ENCODE measurements at places on chromosomes 1 and 21. TPM values are rescaled to one million over a fixed set of nuclear protein-coding genes. Genes with fewer than 3 reads are reported as not detected.

Gene UBL4B
- total RNA-seq: not detected

Gene C1orf185
- not detected for total RNA-seq

Gene SAMD11
- 50.5 TPM for total RNA-seq

DNA sequence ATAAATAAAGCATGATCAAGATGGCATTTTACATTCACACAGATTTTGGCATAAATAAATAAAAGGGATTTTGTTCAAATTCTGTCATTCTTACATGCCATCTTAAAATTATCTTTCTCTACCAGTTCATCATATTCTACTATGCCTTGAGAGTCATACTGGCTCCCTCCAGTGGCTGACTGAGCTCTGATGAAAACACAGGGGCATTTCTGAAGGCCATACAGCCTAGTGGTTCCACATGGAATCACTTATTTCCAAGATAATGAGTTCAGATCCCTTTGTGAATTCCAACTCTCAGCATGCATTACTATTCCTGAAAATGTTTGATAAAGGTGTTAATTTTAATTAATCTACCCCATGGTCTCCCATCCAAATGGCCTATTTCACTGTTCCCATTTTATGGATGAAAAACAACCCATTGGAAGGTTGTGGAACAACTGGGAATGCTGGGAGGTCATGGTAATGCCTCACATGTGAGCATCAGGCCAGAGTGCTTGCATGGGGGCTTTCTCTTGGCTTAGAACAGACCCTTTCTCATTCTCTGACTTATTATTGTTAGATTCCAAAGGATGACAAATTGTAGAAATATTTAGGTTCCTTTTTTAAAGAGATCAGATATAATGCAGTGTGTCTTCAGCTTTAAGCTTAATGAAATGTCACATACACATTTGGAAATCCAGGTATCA lies 622.4 kb upstream of the PKN2 start:
- no peak for DNase-seq

DNA sequence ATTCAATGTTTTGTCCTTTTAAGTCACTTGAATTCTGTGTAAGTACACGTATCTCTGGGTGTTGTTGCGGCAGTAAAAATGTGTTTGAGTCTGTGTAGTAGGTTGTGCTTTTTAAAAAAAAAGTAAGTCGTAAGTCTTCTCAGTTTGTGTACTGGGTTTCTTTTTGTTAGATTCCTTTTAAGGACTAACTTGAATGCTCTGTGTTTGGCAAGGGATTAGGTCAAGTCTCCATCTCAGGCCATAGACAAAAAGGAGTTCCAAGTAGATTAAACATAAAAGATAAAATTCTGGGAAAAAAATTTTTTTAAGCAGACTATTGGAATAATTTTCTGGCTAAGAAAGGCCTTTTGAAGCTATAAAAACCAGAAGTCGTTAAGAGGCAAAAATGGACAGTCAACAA lies 113.1 kb downstream of the ATP5PO start:
- no peak for DNase-seq

- no peak for DNase-seq
These were observed 724 bp upstream of the ANKRD35 start for GRCh38 chr1:145886390-145886789.
